ENCODE measurements at places on chromosomes 7 and 10.

DNA sequence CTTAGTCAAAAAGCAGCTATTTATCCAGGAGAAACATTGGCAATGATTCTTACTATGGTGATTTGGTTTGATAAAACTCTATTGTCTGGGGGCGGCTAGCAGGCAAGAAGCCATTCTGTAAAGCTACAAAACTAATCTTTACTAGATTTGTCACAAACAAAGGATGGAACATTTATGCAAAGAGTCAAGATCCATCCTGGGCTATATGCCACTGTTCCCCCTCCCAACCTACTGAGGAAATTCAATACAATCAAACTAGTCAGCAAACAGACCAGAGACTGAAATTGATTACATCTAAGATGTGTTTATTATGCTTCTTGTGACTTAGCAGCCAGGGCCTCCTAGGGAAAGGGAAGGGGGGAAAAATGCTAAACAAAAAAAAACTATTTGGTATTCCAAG, 397.6 kb downstream of the GPAM start:
- DNase-seq = no peak

- DNase-seq = peak; percentile 85
These were observed 116.4 kb downstream of the ITGB8 start for GRCh38 chr7:20447021-20447650.

DNA sequence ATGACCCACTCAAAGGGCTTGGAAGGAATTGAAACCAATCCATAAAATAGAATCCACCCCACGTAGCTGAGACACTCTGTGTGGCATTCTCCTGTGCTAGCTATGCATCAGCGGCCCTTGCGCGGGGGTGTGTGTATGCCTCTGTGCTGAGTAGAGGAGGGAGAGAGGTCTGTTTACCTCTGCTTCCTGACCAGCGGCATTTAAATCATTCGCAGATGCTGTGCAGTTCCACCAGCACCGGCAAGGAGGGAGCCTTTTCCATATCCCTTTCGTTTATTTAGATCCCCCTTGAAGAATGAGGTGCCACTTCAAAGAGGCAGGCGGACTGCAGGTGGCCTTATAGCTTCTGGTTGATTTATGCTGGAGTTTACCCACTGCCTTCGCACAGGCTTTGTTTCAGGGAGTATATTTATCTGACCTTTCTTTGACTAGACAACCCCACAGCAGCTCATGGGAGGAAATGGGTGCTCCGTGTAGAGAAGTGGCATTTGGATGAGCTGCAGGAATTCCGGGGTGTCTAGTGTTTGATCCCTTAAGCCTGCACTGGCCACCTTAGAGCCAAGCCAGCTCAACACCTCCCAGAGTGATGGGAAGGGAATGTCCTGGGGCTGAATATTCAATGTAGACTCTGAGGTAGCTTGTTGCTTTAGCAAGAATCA, 11.4 kb downstream of the C10orf53 start:
- DNase-seq = no peak

DNA sequence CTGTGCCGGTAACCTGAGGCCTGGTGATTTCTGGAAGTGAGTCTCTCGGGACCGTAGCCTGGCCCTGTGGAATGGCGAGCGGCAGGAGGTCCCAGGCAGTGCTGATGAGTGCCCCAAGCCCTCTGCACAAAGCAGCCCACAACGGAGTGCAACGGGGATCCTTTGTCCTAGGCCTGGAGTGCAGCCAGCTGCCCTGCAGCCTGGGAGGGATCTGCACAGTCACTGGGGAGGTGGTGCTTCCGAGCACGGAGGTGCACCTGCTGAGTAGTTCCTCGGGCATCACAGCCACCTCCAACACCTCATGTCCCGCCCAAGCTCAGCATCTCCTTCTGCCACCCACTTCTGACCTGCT, 162.8 kb upstream of the ZMIZ1 start:
- DNase-seq = no peak

DNA sequence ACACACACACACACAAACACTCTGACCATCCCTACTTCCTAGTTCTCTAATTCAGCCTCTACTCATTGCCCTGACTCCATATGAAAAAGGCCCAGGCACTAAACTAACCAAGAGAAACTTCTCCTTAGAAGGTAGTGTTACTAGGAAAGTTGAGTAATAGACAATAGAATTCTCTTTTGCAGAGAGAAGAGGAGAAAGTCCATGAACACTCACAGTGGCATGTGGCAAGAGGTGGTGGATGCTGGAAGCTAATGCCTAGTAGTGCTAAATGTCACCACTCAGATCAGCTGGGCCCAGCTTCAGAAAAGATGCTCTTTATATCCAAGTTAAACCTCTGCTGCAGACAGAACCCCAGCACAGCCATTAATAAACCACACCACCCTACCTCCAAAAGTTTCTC, 58.2 kb downstream of the SORBS1 start:
- DNase-seq = no peak

- DNase-seq = no peak
These were observed 4.2 kb downstream of the NUB1 start for GRCh38 chr7:151345576-151346469.

GRCh38 chr7:149334219-149334618, 72.2 kb downstream of the ZNF783 start:
- no peak for DNase-seq

GRCh38 chr7:95693551-95694333, 78.6 kb upstream of the DYNC1I1 start:
- DNase-seq = no peak

DNA sequence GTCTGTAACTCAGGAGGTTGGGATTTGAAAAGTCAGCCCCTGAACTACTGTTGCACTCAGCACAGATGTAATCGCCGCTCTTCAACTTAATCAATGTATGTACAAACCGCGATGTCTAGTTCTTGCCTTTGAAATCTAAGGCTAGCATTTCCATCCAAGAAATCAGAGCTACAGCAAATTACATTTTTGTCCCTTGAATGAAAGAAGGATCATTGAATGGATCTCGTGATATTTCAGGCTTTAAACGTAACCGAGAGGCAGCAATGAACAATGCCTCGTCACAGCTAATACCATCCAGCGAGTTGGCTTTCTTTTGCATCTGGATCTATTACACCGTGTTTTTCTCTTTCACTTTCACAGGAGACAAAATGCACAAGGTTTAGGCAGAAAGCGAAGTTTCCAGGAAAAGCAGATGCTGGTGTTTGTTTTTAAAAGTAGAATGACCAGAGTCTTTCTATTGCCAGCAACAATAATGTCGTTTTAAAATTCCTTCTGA, 5.5 kb downstream of the SKIDA1 start:
- peak; percentile 80 for DNase-seq

GRCh38 chr10:12806228-12807095, 195.1 kb downstream of the CCDC3 start:
- DNase-seq = no peak

- DNase-seq = no peak
These were observed 216.3 kb upstream of the NRP1 start for GRCh38 chr10:33550811-33551210.

DNA sequence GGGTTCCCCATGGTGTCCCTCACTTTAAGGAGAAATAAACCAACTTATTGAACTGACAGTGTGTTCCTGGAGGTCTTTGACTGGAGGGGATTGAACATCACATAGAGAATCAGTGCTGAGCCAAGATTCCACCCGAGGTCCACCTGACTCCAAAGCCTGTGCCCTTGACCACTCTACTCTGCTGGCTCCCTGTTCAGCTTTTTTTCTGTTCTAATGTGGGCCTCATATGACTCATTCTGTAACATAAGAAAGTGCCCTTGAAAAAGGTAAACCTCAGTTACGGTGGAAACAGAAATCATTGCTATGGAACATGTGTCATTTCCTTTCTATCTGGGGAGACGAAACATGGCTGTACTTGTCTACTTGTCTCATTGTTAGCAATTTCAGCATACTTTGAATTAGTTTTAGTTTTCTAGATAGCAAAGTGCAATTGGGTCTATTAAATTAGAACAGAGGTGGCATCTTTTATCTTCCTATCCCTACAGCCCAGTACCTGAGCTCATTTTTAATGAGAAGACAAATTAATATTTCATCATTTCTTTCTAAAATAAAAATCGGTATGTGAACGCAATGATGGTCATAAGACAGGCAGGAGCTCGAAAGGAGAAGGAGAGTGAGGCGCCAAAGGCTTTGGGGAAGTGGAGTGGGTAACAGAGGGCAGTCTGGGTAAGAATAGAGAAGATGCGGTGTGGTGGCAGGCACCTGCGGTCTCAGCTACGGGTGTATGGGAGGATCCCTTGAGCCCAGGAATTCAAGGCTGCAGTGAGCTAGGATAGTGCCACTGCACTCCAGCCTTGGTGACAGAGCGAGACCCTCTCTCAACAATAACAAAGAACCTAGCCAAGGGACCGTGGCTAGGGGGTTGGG, 1.5 kb downstream of the GSDME start:
- no peak for DNase-seq

GRCh38 chr7:137025469-137026175, 157.2 kb downstream of the CHRM2 start:
- no peak for DNase-seq

DNA sequence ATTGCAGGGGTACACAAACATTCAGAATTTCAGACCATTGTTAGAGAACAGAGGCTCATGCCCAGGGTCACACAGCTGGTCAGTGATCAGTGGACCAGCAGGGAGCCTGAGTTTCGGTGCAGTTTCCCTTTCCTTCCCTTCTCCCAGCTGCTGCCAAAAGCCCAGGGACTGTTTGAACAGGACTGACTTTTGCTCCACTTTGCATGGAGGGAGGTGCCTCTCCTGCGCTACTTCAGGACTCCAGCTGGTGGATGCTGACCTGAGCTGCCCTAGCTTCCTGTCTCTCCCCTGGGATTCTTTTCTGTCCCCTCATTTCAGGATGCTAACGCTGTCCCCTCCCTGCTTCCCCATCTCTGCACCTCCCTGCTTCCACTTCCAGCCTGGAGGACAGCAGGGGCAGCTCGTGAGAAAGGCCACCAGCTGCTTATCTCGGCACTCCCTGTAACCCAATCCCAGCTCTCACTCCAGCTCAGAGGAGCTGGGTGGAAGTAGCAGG, 14.5 kb downstream of the SH2D4B start:
- DNase-seq = no peak

DNA sequence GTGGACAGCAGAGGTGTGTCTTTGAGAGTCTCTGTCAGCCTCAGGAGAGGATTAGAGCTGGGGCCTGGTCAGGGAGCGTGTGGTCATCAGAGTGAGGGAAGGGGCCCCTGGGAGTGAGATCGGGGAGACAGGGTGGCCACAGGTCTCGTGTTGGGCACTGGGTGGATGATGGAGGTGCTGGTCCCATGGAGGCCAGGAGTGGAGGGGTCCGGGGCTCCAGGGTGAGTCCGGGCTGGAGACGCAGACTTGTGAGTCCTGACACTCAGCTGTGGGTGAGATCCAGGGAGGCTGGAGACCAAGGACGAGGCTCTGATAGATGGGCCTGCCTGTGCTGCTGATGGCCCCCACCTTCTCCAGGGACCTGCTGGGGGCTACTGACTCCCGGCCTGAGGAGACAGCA, 88.6 kb downstream of the DYNC2I1 start:
- DNase-seq = no peak

DNA sequence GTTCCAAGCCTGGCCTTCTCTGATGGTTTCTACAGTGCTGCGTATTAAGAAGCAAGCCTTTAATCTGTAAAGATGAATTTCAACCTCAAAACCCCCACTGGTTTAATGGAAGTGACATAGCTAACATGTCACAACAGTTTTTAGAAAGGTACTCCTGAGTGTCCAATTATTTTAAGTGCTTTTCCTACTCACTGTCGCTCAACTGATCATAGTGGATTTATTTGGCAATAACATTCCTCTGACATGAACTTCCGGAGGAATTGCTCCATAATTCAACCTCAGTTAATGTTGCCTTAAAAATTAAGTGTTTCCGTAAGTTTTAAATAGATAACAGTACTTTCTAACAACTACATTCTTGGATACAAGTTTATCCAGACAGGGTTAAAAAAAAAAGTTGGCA, 57.5 kb downstream of the AGMO start:
- DNase-seq = no peak

DNA sequence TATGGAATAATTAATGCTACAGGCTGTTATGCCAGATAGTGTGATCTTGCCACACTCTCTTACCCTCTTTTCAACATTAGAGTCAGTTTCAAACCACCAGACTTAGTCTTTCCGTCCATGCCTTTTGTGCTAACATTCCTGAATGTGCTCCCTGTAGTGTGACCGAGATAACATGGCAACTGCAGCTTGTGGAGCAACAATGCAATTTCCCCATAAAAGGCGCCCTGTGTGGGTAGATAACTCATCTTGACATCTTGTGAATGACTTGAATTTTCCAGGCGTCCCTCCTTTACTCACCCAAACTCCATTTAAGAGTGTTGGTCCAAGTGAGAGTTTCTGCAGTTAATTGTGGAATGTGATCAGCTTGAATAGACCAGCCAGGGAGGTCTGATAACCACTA, 99.6 kb downstream of the DNAH11 start:
- no peak for DNase-seq

DNA sequence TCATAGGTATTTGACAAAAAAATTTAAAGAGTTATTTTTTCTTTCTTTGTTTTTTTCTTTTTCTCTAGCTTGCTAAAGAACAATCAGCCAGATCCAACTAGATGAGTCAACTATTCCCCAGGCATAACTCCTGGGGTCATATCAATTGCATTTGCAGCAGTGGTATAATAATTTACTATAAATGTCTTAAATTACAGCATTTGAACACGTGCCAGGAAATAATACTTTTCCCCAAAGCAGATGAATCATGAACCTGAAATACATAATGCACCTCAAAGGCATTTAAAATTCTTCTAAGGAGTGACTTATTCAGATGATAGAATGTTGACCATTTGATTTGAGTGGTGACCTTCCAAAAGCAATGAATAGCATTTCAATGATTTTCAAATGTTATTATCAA, 190.1 kb downstream of the LRRTM3 start:
- no peak for DNase-seq

DNA sequence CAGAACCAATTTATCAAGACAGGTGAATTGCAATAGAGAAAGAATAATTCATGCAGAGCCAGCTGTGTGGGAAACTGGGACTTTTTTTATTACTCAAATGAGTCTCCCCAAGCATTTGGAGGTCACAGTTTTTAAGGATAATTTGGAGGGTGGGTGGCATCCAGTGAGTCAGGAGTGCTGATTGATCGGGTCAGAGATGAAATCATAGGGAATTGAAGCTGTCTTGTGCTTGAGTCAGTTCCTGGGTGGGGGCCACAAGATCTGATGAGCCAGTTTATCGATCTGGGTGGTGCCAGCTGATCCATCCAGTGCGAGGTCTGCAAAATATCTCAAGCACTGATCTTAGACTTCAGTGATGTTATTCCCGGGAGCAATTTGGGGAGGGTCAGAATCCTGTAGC, 9.9 kb upstream of the MYO1G start:
- no peak for DNase-seq

Measured in MM.1S (cell line).